ENCODE measurements at places on chromosomes 6 and 20.
A peak's percentile ranks its signal among the peaks of the same experiment; 100 is the strongest.

DNA sequence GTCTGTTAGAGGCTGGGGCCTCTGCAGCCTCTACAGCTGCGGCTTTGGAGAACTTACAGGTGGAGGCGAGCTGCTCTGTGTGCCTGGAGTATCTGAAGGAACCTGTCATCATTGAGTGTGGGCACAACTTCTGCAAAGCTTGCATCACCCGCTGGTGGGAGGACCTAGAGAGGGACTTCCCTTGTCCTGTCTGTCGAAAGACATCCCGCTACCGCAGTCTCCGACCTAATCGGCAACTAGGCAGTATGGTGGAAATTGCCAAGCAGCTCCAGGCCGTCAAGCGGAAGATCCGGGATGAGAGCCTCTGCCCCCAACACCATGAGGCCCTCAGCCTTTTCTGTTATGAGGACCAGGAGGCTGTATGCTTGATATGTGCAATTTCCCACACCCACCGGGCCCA, 2.6 kb downstream of the TRIM39 start:
- no peak for DNase-seq

DNA sequence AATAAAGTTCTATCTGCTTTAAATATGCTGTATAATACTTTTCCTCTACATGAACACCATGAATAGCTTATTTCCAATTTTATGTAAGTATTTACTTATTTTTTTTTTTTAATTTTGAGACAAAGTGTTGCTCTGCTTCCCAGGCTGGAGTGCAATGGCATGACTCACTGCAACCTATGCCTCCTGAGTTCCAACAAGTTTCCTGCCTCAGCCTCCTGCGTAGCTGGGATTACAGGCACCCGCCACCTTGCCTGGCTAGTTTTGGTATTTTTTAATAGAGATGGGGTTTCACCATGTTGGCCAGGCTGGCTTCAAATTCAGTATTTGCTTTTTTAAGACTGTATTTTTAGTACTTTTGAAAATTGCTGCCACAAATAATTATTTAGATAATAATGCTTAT, 1365.9 kb downstream of the GRIK2 start:
- DNase-seq, result no peak

- DNase-seq, result peak; percentile 51
Observed at GRCh38 chr6:44386364-44386928, 1.1 kb upstream of the CDC5L start.

- DNase-seq, result peak; percentile 84
Observed at GRCh38 chr6:4647414-4648365, 128.5 kb upstream of the CDYL start.

GRCh38 chr20:49028684-49029083, 17.4 kb upstream of the CSE1L start:
- peak; percentile 42 for DNase-seq

GRCh38 chr6:141890661-141891060, 242.1 kb upstream of the GJE1 start:
- DNase-seq, result no peak

GRCh38 chr20:53660947-53661381, 67.3 kb upstream of the ZNF217 start:
- DNase-seq, result no peak

GRCh38 chr6:136405420-136406029, 115.9 kb upstream of the BCLAF1 start:
- DNase-seq, result no peak

- no peak for DNase-seq
Observed at GRCh38 chr20:1130847-1131246, 12.4 kb downstream of the PSMF1 start.

GRCh38 chr6:35543459-35544193, 30.9 kb upstream of the TULP1 start:
- DNase-seq, result no peak

GRCh38 chr6:99334526-99335127, 14.8 kb downstream of the FAXC start:
- DNase-seq, result peak; percentile 73

- no peak for DNase-seq
Observed at GRCh38 chr6:83442752-83443151, 11.9 kb upstream of the ME1 start.

DNA sequence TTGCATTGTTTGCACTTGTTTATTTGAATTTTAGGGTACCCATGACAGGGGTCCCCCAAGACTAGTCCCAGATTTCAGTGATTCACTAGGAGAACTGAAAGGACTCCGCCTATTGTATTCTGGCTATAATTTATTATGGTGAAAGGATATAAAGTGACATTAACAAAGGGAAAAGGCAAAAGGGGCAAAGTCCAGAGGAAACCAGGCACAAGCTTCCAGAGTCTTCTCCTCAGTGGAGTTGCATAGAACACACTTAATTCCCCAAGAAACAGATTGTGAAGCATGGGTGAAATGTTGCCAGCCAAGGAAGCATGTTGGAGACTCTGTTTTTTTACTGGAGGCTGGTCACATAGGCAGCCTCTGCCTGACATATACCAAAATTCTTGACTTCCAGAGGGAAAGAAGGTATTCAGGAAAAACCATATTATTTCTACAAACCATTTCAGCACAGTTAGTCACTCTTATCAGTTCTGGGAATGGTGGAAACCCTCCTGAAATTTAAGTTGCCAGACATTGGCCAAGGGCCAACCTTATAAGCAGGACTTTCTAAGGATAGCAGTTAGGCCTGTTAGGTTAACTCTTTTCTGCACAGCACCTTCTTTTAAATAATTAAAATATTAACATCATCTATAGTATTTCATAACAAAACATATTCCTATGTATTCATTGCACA, 71.8 kb downstream of the FIG4 start:
- no peak for DNase-seq

DNA sequence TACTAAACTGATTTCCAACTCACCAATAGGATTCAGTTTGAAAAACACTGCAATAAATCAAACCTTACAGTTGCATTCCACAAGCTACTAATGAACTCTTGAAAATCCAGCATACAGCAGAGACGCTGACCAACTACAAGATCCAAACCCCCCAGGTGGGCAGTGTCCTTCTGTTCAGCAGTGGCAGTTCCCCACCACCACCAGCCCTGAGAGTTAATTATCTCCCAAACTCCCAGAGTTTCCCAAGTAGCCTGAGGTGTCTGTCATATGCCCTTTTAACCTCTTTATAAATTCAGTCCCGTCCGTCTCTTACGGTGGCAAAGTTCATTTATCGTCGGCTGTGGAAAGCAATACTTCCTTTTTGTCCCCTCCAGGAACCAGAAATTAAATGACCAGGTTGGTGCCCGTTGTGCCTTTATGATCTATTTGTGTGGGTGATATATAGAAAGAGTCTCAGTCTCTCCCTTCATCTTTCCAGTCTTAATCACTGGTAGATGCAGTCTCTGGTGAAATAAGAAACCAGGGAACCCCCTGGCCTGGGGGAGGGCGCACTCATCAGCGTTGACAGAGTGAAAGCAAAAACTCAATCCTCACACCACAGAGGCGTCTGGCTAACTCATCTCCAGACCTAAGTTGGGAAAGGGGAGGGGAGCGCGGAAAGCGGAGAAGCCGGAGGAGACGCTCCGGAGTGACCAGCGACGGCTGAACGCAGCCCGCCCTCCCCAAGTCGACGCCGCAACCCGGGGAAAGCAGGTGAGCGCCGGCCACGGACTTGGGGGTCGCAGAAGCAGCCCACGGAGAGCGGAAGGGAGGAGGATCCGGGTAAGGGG, 717 bp downstream of the MRPL14 start:
- DNase-seq, result peak; percentile 67

DNA sequence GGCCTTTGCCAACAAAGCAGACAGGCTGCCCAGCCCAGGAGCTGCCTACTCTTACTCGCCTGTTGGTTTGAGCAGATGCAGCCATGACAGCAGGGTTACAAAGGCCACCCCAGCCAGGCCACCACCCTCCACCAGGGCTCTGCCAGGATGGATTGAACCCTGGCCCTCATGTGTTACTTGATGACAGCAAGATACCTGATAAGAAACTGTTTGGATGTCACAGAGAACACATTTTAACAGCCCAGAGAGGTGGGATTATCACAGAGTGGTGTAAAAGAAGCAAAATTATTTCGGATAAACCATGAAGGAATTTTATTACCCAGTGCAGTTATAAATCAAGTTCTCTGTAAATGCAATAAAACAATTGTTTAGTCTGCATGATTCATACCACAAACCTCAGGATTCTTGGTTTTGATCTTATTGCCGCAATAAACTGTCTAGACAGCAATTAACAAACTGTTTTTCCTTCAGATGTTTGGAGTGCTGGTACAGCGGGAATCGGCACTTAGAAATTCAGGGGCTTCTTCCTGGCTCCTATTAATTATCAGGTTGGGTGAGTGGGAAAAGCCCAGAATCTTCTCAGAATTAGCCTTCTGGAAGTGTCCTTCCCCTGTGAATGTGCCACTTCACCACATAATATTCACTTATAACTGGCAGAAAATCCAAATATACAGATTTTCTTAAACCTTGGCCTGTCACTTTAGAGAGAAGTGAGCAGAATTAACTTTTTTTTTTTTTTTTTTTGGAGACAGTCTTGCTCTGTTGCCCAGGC, 58.0 kb upstream of the SALL4 start:
- no peak for DNase-seq

GRCh38 chr6:43125119-43125518, 46.0 kb upstream of the SRF start:
- no peak for DNase-seq

- no peak for DNase-seq
Observed at GRCh38 chr6:13461805-13462204, 25.6 kb downstream of the GFOD1 start.

DNA sequence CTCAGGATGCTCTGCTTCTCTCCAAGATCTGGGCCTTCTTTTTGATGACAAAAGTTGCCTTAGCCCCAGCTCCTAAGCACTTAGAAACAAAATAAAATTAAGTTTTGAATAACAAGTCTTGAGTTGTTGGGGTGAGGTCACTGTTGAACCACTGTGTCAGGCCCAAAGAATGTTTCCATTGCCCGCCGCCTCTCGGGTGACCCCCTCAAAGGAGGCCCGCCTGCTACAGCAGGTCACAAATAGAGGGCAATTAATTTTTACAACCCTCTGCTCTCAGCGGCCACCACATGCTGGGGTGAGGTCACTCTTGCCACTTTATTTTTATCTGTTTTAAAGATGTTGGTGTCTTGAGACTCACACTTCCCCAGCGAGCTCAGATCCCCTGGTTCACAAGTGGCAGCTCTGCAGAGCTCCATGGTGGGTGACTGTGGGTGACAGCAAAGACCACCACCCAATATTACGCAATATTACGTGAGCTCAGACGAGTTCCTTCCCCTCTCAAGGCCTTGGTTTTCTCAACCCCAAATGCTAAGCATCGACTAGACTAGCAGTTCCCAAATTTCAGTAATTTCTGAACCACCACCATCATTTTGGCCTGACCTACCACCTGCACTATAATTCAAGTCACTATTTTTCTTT, 247.7 kb upstream of the PMEPA1 start:
- no peak for DNase-seq
